ENCODE measurements at places on chromosomes 2 and 18.

- DNase-seq = no peak
Measured at GRCh38 chr2:152890736-152891135, 172.3 kb downstream of the ARL6IP6 start.

GRCh38 chr18:79612291-79613108, 67.1 kb upstream of the CTDP1 start:
- no peak for DNase-seq

DNA sequence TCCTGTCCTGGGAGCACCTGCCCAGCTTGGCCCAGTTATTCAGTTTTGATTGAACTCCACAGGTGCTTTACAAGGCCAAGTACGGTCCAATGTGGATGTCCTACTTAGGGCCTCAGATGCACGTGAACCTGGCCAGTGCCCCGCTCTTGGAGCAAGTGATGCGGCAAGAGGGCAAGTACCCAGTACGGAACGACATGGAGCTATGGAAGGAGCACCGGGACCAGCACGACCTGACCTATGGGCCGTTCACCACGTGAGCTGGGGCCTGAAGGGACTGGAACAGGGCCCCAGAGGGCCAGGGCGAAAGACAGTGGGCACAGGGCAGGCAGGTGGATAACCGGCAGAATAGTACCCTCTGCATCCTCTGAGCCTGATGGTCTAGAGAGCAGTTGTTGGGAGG, 22.1 kb downstream of the PRKAG3 start:
- no peak for DNase-seq

- DNase-seq = no peak
Measured at GRCh38 chr2:30948130-30948529, 140.9 kb upstream of the CAPN13 start.

DNA sequence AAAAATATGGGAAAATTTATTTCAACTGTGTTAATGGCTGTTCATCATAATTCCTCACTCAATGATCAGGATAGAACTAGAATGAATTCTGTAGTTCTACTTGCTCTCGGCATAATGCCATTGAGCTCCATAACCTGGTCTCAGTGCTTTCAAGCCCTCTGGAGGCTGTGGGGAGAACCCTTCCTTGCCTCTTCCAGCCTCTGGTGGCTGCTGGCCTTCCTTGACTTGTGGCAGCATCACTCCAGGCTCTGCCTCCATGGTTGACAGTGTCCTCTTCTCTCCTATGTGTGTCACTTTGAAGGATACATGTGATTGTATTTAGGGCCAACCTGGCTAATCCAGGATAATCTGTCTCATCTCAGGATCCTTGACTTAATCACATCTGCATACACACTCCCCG, 26.9 kb upstream of the CABYR start:
- DNase-seq = peak; percentile 19

DNA sequence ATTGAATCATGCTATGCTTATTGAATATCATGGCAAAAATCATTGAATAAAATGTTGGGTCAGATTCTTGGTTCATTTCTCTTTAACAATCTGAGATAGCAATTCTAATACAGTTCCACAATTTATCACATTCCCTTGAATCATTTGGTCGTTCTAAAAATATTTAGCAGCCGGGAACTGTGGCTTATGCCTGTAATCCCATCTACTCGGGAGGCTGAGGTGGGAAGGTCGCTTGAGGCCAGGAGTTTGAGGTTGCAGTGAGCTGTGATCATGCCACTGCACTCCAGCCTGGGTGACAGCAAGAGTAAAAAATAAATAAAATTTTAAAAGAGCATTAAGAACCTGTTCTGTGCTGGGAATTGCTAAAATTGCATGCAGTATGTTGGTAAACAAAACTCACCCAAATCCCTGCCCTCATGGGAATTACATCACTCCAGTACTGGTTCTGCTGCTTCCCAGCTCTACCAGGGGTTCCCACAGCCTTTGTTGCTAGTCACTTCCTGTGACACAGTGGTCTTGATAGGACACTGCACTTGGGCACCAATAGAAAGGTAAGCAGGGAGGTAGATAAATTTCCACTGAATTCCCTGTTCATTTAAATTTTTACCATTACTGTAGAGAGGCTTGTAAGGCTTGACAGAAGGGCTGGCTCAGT, 200.4 kb downstream of the CTNNA2 start:
- no peak for DNase-seq

- DNase-seq = no peak
Measured at GRCh38 chr2:138106606-138107005, 142.3 kb downstream of the HNMT start.

DNA sequence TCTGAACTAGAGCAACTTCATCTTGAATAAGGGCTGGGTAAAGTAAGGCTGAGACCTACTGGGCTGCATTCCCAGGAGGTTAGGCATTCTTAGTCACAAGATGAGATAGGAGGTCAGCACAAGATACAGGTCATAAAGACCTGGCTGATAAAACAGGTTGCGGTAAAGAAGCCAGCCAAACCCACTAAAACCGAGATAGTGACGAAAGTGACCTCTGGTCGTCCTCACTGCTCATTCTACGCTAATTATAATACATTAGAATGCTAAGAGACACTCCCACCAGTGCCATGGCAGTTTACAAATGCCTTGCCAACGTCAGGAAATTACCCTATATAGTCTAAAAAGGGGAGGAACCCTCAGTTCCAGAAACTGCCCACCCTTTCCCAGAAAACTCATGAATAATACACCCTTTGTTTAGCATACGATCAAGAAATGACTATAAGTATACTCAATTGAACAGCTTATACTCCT, 109.1 kb downstream of the FIGN start:
- DNase-seq = peak; percentile 81

GRCh38 chr2:232322560-232323327, 55.8 kb upstream of the ALPP start:
- no peak for DNase-seq

DNA sequence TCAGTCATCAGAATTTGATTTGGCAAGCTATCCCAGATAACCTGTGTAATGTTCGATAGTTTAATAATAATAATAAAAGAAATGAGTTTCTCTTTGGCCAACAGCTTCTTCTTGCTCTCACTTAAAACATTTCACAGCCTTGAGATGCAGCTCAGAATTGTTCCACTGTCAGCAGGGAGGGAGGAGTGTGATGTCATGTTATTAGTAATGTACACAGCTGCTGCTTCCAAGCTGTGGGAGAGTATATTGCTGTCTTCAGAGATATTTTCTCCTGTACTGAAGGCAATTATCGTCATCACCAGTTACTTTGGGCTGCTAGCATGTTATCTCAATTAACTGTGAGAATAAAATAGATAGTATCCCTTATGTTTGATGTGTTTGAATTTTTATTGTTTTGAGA, 146.9 kb upstream of the MAP3K20 start:
- DNase-seq = no peak

DNA sequence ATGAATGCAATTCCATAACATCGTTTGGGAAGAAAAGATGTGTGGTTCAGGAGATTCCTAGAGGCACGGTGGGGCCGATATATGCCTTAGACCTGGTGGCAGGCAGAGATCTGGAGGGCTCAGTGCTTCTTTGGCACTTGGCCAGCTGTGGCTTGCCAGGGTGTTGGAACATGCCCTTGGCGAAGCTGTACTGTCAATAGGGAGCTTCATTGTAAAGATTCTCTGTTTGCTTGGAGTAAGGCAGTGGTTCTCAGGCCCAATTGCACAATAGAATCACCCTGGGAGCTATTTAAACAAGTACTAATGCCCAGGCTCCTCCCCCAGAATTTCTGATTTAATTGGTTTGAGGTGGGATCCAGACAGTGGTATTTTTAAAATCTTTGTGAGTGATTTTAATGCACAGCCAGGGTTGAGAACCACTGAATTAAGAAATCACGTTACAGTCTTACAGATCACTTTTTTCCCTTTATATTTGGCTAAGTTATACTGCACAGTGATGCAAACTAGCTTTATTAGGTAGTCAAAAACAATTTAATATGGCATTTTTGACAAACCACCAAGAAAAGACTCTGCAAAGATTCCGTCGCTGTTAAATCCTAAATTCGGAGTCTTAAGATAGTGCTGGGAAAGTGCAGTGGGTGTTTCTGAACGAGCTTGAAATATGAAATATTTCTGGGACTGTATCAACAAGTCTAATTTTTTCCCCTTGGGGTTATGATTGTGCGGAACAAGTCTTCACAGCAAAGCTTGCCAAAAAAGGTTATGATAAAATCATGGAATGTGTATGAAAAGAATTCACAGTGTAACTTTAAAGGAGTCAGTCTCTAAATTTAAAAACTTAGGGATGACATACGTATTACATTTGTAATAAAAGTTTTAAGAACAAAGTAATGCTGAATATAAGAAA, 78.0 kb downstream of the CRIM1 start:
- peak; percentile 37 for DNase-seq

DNA sequence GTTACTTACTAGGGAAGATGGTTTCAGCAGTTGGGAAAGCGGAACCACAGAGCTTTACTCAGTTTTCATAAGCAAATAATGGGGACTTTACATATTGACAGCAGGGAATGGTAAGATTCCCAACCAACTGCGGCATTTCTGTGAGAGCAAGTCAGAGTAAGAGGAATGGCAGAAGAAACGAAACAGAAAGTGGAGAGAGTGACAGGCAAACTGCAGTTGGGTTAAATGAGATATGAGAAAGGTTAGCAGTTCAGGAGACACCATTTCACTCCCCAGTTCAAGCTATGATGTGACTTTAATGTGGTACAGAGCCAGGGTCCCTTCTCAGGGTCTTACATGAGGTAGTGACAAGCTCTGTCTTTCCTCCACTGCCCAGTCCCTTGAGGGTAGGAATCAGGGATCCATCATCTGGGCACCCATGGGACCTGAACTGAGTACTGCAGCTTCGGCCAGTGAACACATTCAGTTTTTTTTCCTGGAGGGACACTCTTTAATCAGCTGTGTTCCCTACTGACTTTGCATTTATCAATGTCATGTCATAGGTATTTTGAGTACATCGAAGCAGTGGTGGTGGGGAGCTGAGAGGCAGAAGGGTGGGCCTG, 33.0 kb upstream of the GREB1 start:
- DNase-seq = no peak

- DNase-seq = no peak
Measured at GRCh38 chr2:242038166-242038927, 168.8 kb downstream of the RTP5 start.

DNA sequence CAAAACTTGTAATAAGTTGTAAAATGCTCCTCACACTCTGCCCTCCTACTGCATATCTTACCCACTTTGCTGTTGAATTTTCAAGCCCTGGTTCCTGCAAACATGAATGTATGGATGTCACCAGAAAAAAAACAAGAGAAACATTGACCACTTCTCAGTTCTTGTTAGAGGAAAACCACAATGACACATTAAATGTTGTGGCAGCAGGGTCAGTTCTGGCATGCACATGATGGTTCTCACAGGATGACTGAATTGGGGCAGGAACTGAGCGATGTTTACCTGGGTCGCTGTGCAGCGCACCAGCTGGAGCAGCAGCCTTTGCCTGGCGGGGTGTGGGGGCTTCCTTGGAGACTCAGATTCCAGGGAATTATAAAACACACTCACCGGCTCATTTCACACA, 14.0 kb upstream of the PRKCE start:
- DNase-seq = peak; percentile 85

GRCh38 chr18:23567671-23568070, 18.6 kb downstream of the NPC1 start:
- DNase-seq = no peak

DNA sequence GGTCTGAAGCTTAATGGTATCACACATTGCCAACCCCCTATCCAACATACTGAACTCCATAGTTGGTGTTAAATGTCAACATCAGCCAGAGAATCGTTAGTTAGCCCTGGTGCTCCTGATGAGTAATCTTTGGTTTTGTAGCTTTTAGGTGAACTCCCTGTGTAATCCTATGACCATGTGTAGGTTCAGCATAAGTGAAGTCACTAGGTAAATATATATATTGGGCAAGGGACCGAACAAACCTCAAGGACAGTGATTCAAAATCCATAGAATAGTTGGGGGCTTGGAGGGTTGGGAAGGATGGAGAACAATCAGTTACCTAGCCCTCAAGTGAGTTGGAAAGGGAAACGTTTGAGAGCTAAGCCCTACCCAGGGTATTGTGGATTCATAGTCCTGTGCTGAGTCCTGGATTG, 16.0 kb upstream of the AP1S3 start:
- DNase-seq = peak; percentile 92

- no peak for DNase-seq
Measured at GRCh38 chr18:65257149-65257548, 493.7 kb upstream of the CDH7 start.

DNA sequence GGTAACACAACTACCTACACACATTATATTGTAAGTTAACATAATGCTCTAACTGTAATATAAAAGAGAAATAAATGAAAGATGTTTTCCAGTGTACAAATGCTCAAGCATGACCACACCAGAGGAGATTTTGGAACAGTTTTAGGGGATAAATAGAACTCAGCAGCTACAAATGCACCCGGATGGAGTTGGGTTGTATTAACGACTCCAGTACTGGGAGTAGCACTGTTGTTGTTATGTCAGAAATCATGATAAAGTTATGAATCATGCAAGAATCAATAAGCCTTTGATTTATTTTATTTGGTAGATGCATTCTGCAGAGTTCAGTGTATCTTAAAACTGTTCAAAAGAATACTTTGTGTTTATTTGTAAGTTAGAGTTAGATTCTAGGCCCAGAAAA, 126.9 kb downstream of the MAP3K20 start:
- DNase-seq = peak; percentile 18

GRCh38 chr2:160022162-160022561, 40.3 kb downstream of the PLA2R1 start:
- DNase-seq = peak; percentile 53

DNA sequence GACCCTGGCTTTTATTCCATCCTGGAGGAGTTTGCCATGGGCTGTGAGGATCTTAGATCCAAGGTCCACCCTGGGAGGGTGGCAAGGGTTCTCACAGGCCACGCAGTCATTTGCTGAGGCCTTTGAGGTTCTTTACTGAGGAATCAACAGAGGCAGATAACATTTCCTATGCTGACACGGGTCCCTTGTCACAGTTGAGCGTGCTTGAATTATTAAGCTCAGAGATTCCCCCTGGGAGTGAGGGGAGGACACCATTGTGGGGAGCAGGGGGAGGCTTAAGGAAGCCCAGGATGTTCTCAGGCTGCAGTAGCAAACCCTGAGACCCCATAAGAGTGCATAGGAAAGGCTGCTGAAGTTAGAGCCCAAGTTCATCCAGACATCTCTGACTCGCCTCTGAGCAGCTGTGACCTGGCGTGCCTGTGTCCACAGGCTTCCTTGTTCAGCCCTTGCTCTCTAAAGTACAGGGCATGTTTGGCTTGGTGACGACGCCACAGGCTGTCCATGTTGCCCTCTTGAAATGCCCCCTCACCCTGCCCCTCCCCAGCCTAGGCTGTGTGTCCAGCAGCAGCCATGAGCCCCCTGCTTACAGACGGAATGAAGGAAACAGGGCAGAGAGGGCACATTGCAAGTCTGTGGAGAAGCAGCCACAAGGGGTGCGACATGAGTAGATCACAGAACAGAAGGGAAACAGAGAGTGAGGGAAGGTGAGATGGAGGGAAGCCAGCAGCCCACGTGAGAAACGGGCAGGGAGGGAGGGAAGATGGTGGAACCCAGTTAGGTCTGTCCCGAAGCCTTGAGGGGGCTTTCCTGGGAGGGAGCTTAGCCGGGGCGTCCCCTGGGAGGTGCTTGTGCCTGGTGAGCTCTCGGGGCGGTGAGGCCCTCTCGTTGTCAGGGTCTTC, 34.0 kb downstream of the NAPG start:
- no peak for DNase-seq

- DNase-seq = peak; percentile 71
Measured at GRCh38 chr2:85549826-85550225, 10.9 kb downstream of the MAT2A start.

- peak; percentile 35 for DNase-seq
Measured at GRCh38 chr2:72222829-72223564, 75.3 kb upstream of the CYP26B1 start.

Measured in PC-3 (cell line).